ENCODE measurements at places on chromosomes 4 and X. TPM values are rescaled to one million over a fixed set of nuclear protein-coding genes. Genes with fewer than 3 reads are reported as not detected.

Gene SCD5
- polyA plus RNA-seq = not detected

Gene TRIML1
- polyA plus RNA-seq = not detected

Gene CT45A1
- not detected for polyA plus RNA-seq

Gene TCP11X2
- not detected for polyA plus RNA-seq

Gene RASSF6
- 2.2 TPM for polyA plus RNA-seq

Gene HMX1
- not detected for polyA plus RNA-seq

Gene RAB41
- polyA plus RNA-seq = not detected

Gene BRS3
- polyA plus RNA-seq = not detected

DNA sequence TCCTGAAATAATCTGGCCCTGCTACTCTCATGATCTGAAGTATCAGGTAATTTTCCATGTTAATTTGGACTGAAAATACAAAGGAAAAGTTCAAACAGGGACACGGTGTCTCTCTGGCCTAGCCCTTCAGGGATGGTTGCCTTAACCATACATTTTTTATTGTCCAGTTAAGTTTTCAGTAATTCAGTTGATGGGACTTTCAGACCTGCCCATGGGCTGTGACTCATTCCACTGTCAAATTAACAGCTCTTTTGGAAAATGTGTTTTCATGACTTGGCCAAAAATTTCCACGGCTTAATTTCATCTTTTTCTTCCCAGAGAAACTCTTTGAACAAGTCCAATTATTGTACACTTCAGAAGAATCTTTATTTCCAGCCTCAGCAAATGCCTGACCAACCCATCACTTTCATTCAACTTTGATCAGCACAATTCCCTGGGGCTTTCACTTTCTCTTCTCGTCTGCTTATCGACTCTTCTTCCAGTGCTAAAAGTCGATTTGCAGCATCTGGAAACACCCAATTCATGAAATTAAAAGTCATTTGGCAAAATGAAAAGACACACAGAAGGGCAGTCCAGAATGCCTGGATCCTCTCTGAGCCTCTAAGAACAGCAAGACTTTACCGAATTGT, 293.9 kb downstream of the RAB28 start:
- no peak overlapping the region for H3K4me3 ChIP-seq
- H3K27me3 ChIP-seq = no peaks in the 10 kb centered on the region
- H3K4me1 ChIP-seq = no peaks in the 10 kb centered on the region
- no peak overlapping the region for H3K27ac ChIP-seq

GRCh38 chrX:112527903-112528302, 151.8 kb downstream of the LHFPL1 start:
- H3K36me3 ChIP-seq = no peaks in the 10 kb centered on the region
- H3K4me3 ChIP-seq = no peak overlapping the region
- no peaks in the 10 kb centered on the region for H3K27me3 ChIP-seq
- H3K27ac ChIP-seq = no peak overlapping the region
- DNase-seq = no peak

- no peak for DNase-seq
- no peaks in the 10 kb centered on the region for H3K36me3 ChIP-seq
- no peak overlapping the region for H3K27ac ChIP-seq
- no peaks in the 10 kb centered on the region for H3K27me3 ChIP-seq
Observed at GRCh38 chr4:185880571-185880970, 68.6 kb upstream of the SORBS2 start.

DNA sequence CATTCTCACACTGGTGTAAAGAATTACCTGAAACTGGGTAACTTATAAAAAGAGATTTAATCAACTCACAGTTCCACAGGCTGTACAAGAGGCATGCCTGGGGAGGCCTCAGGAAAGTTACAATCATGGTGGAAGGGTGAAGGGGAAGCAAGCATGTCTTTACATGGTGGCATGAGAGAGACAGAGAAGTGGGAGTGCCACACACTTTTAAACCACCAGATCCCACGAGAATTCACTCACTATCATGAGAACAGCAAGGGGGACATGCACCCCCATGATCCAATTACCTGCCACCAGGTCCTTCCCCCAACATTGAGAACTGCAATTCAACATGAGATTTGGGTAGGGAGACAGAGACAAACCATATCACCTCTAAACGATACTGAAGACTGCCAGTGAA, 23.0 kb downstream of the EPGN start:
- no peaks in the 10 kb centered on the region for H3K27me3 ChIP-seq
- no peaks in the 10 kb centered on the region for H3K4me1 ChIP-seq
- DNase-seq = no peak
- no peak overlapping the region for H3K27ac ChIP-seq

DNA sequence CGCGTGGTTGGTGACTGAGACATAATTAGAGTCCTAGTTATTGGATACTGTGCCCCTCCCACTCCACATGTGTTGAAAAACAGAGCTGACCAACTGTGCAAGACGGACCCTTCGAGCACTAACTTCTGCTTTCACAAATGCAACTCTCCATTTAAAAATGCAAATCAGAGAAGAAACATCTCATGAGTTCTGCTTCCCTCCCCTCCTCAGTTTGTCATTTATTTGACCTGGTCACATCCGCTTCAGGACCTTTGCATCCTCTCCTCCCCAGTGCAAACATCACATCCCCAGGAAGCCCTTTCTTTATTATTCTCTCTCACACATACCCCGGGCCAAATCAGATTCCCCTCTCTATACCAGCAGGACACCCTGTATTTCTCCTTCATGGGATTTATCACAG, 38.1 kb upstream of the NOCT start:
- DNase-seq = no peak
- H3K36me3 ChIP-seq = no peaks in the 10 kb centered on the region
- H3K27ac ChIP-seq = no peak overlapping the region
- no peaks in the 10 kb centered on the region for H3K27me3 ChIP-seq

- no peak overlapping the region for H3K4me3 ChIP-seq
- H3K27ac ChIP-seq = no peak overlapping the region
- no peaks in the 10 kb centered on the region for H3K36me3 ChIP-seq
- no peaks in the 10 kb centered on the region for H3K4me1 ChIP-seq
- H3K27me3 ChIP-seq = no peaks in the 10 kb centered on the region
- DNase-seq = no peak
Observed at GRCh38 chr4:72527038-72527646, 41.9 kb downstream of the ADAMTS3 start.

DNA sequence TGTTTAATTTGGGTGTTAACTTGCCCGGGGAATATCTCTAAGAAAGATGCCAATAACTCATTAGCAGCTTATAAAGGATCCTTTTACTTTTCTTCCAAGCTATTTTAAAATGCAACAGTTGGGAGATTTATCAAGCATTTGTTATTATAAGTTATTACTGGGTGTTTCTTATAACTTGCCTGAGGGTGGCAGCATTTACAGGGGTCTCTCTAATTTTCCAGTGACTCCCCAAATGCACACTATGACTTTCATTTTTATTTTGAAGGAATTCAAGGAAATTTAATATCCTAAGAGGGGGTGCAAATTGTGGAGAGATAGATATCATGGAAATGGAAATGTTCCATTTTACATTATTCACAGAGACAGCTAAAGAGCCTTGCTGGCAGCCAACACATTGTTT, 138.0 kb downstream of the PDGFRA start:
- no peaks in the 10 kb centered on the region for H3K36me3 ChIP-seq
- no peaks in the 10 kb centered on the region for H3K27me3 ChIP-seq
- H3K27ac ChIP-seq = no peak overlapping the region
- no peak overlapping the region for H3K4me3 ChIP-seq
- H3K4me1 ChIP-seq = no peaks in the 10 kb centered on the region
- no peak for DNase-seq

- no peaks in the 10 kb centered on the region for H3K4me1 ChIP-seq
- no peak overlapping the region for H3K27ac ChIP-seq
- H3K4me3 ChIP-seq = no peak overlapping the region
- H3K27me3 ChIP-seq = no peaks in the 10 kb centered on the region
- no peaks in the 10 kb centered on the region for H3K36me3 ChIP-seq
Observed at GRCh38 chrX:37958525-37959211, 47.7 kb upstream of the SYTL5 start.

DNA sequence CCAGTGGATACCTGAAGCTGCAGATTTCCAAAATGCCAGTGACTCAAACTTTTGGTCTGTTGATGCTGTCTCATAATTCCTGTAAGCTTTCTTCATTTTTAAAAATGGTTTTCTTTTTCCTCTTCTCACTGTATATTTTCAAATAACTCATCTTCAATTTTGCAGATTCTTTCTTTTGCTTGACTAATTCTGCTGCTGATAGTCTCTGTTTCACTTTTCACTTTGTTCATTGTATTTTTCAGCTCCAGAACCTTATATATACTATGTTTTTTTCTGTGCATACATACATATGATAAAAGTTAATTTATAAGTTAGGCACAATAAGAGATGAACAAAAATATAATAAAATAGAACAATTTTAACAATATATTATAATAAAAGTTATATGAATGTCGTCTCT, 237.7 kb upstream of the GPRIN3 start:
- no peak overlapping the region for H3K27ac ChIP-seq
- H3K4me3 ChIP-seq = no peak overlapping the region
- H3K4me1 ChIP-seq = no peaks in the 10 kb centered on the region
- H3K27me3 ChIP-seq = no peaks in the 10 kb centered on the region
- no peaks in the 10 kb centered on the region for H3K36me3 ChIP-seq

DNA sequence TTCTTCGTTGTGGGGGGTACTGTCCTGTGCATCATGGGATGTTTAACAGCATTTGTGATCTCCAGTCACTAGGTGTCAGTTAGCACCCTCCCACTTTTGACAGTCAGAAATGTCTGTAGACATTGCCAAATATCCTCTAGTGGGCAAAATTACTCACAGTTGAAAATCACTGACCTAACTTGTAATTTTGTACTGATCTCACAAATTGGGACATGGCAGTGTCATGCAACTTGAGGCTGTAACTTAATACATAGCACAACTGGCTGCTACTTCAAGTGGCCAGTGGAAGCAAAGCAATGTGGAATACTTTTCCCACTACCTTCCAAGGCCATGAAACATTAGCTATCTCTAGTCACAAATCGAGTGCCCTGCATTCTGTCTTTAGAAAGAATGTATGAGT, 23.2 kb upstream of the TSPAN7 start:
- no peaks in the 10 kb centered on the region for H3K27me3 ChIP-seq
- no peak overlapping the region for H3K27ac ChIP-seq
- no peaks in the 10 kb centered on the region for H3K36me3 ChIP-seq
- H3K4me1 ChIP-seq = no peaks in the 10 kb centered on the region

DNA sequence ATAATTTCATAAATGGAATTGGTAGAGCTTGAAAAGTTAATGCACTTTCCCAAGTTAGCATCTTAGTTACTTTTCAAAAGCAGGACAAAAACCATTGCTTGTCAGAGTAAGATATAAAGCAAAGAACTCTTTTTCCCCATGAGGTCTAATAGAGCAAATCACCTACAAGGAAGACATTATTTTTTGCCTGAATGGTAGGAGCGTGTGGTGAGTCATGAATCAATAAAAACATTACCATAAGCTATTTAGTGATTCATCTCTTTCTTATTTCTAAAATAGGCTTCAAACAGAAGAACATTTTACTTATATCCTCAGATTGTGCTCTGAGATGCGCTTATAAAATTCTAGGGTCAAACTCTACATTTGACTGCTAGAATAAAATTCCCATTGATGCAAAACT, 109.4 kb upstream of the GPRIN3 start:
- no peak for DNase-seq
- no peaks in the 10 kb centered on the region for H3K36me3 ChIP-seq
- H3K4me1 ChIP-seq = no peaks in the 10 kb centered on the region
- no peaks in the 10 kb centered on the region for H3K27me3 ChIP-seq

DNA sequence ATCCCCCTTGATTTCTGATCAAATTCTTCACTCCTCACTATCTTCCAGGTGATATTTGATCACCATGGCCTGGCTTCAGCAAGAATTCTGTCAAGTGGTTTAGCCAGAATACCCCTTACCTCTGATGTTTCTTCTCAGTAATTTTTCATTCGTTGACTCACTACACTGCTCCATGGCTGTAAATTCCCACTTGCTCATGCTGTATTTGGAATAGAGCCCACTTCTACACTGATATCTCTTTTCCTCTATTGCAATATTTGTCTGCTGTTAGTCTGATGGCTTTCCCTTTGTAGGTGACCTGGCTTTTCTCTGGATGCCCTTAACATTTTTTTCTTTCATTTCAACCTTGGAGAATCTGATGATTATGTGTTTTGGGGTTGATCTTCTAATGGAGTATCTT, 73.9 kb upstream of the DIPK2B start:
- no peaks in the 10 kb centered on the region for H3K27me3 ChIP-seq
- no peaks in the 10 kb centered on the region for H3K36me3 ChIP-seq
- H3K27ac ChIP-seq = no peak overlapping the region
- no peaks in the 10 kb centered on the region for H3K4me1 ChIP-seq
- H3K4me3 ChIP-seq = no peak overlapping the region

DNA sequence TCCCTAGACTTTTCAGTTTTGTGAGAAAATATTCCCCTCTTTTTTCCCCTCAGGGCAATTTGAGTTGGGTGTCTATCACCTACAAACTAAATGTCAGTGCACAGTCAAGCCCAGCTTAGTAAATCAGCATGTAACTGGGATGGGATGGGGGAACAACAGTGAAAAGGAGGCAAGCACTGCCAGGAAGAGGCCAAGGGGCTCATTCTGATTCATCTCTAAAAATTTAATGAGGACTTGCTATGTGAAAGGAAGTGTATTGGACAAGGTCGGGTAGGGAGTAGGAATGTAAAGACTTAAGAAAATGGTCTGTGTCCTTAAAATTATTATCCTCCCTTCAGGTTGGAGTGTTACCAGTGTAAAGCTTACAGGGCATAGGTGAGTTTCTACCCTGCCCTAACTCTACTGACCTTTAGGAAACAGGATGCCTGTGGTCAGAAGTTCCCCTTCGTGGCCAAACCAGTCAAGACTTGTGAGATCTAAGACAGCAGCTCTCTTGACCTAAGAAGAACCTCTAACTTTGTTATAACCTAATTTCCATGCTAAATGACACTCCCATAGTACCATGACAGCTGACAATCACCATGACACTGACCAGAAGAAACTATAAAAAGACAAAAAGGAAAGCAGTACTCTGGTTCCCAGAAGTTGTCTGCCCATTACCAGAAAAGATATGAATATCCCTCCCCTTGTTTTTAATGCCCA, 194.4 kb upstream of the LDB2 start:
- DNase-seq = no peak
- H3K27me3 ChIP-seq = no peaks in the 10 kb centered on the region
- no peaks in the 10 kb centered on the region for H3K36me3 ChIP-seq
- no peak overlapping the region for H3K27ac ChIP-seq
- H3K4me1 ChIP-seq = no peaks in the 10 kb centered on the region

DNA sequence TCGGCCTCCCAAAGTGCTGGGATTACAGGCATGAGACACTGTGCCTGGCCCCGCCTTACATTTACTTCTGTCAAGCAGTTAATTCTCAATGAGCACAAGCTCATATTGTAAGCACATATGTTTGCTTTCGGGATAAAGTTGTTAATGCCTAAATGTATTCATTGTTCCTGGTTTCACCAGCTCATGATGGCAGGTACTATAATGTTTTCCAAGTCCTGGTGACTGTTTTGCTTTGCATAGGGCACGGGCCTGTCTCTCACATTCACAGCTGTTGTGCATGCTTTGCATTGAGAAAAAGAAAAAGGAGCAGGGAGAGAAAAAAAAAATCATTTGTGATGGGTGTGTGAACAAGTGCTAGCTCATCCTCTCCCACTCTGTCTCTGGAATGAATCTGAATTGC, 661.2 kb upstream of the TENM3 start:
- no peaks in the 10 kb centered on the region for H3K27me3 ChIP-seq
- H3K36me3 ChIP-seq = no peaks in the 10 kb centered on the region
- H3K4me3 ChIP-seq = no peak overlapping the region
- no peaks in the 10 kb centered on the region for H3K4me1 ChIP-seq

GRCh38 chr4:36053930-36054329, 190.4 kb downstream of the ARAP2 start:
- no peak for DNase-seq
- H3K4me1 ChIP-seq = no peaks in the 10 kb centered on the region
- no peaks in the 10 kb centered on the region for H3K27me3 ChIP-seq
- no peak overlapping the region for H3K4me3 ChIP-seq
- H3K27ac ChIP-seq = no peak overlapping the region
